ENCODE measurements at places on chromosomes 2 and 18.

GRCh38 chr2:12419803-12420202 is 296.9 kb upstream of the TRIB2 start:
- H3K27me3 ChIP-seq, result no peaks in the 10 kb centered on the region
- no peak for DNase-seq
- H3K4me1 ChIP-seq, result no peaks in the 10 kb centered on the region
- no peak overlapping the region for H3K27ac ChIP-seq
- no peaks in the 10 kb centered on the region for H3K36me3 ChIP-seq

- no peaks in the 10 kb centered on the region for H3K4me1 ChIP-seq
- no peaks in the 10 kb centered on the region for H3K27me3 ChIP-seq
- H3K27ac ChIP-seq, result no peak overlapping the region
- no peaks in the 10 kb centered on the region for H3K36me3 ChIP-seq
- H3K4me3 ChIP-seq, result no peak overlapping the region
- DNase-seq, result no peak
Measured at GRCh38 chr18:8153887-8154583, 455.2 kb upstream of the RAB12 start.

GRCh38 chr2:138359532-138359931 is 142.0 kb upstream of the SPOPL start:
- H3K4me3 ChIP-seq, result no peak overlapping the region
- no peaks in the 10 kb centered on the region for H3K27me3 ChIP-seq
- H3K27ac ChIP-seq, result no peak overlapping the region
- no peak for DNase-seq

DNA sequence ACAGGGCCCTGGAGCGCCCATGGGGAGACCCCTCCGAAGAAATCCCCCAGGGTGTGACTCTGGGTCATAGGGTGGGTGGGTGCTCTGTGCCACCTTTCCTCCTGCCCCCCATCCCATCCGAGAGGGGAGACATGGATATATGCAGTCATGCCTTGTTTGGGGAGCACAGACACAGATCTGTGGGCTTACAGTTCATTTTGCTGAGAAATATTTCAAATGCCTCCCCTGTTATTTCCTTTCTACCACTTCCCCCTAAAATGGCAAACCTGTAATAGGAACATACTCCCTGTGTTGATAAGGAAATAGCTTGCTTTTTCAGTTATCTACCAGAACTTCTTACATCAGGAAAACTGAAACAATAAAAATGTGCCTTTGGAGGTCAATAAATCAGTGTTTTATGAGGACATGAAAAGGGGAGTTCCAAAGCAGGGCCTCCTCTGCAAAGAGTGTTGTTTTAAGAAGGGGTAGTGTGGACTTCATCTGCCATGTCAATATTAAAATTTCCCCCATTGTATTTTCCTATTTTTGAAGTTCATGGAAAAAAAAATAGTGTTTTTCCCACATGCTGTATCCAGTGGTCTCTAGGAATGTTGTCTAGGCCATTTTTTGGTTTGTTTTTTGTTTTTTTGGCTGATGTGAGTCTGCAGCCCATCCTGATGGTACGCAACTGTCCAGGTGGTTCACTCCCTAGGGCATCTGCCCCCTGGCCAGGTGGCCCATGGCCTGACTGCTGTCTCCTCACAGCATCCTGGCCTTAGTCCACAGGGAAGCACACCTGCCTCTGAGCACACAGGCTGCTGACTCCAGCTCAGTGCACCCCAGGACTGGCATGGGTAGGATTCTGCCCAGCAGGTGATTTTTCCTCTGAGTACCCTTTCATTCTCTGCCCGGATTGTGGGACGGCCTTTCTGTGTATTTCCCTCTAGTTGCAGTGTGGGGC is 3.7 kb downstream of the TNFRSF11A start:
- H3K27me3 ChIP-seq, result peaks cover 45% of the 10 kb centered on the region
- DNase-seq, result no peak
- peak overlapping the region; percentile 88 for H3K27ac ChIP-seq
- no peak overlapping the region for H3K4me3 ChIP-seq
- H3K4me1 ChIP-seq, result peaks cover 37% of the 10 kb centered on the region

DNA sequence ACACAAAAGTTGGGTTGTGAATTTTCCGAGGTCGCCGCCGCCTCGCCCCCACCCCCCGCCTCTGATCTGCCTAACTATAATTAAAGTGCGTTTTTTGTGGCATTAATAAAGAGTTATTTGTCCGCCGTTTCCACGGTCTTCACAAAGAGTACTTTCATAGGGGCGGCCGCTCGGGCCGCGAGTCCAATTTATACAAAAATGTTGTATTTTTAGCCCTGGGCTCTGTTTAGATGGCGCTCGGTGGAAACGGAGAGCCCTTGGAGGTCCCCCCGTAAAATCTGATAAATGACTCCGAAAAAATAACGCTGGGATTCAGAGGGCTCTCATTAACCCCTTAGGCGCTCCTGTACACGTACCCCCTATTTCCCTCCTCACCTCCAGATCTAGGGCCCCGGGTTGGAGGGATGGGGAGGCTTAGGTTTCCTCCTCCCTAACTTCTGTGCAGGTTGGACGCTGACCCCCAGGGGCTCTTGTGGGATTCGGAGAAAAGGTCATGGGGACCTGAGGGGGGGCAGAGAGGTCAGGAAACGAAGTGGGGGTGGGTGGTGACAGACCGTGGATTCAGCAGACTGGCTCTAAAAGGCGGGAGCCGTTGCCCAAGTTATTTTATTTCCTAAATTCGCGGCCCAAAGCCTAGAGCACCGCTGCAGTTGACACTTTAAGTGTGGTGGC is 1.9 kb downstream of the CYP26B1 start:
- H3K27me3 ChIP-seq, result peaks cover 70% of the 10 kb centered on the region
- peak overlapping the region; percentile 70 for H3K4me3 ChIP-seq
- H3K36me3 ChIP-seq, result no peaks in the 10 kb centered on the region

DNA sequence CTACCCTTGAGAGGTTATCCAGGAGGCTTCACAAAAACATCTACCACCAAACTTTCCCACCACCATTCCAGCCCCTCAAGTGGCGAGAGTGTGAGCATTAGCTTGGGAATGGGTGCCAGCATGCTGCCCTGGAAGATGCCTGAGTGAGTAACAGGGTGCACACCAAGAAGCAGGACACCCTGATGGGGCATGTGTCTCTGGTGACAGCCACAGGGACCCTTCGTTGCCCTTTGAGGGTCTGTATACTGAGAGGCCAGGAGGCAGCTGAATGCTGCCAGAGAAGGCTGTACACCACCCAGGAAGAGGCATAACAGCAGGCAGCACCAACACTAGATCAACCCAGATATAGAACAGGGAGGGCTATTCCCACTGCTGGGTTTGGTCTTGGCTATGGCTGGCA is 233.6 kb upstream of the THSD7B start:
- no peaks in the 10 kb centered on the region for H3K4me1 ChIP-seq
- no peak overlapping the region for H3K27ac ChIP-seq
- no peak for DNase-seq
- no peaks in the 10 kb centered on the region for H3K27me3 ChIP-seq

- peak within 1 kb of the TSS; percentile 56 for H3K4me3 ChIP-seq
- H3K27me3 ChIP-seq, result no peaks in the 10 kb centered on the region
- peaks cover 6% of the 10 kb centered on the region for H3K4me1 ChIP-seq
- H3K27ac ChIP-seq, result peak within 1 kb of the TSS; percentile 23
Measured at GRCh38 chr2:15939854-15940660, at the start of gene MYCN. Gene MYCN, plus strand, starts transcription at chr2:15940550. Its CDS starts 1,515 bp downstream, at chr2:15942065.

DNA sequence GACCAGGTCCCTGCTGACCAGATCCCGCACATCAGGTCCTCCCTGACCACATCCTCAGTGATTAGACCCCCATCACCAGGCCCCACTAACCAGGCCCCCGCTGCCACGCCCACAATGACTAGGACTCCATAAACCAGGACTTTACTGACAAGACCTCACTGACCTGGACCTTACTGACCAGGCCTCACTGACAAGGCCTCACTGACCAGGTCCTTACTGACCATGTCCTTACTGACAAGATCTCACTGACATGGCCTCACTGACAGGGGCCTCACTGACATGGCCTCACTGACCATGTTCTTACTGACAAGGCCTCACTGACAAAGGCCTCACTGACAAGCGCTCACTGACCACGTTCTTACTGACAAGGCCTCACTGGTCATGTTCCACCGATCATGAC is 107.9 kb upstream of the TEKT4 start:
- no peak overlapping the region for H3K4me3 ChIP-seq
- H3K27ac ChIP-seq, result no peak overlapping the region
- no peaks in the 10 kb centered on the region for H3K27me3 ChIP-seq
- no peaks in the 10 kb centered on the region for H3K4me1 ChIP-seq

DNA sequence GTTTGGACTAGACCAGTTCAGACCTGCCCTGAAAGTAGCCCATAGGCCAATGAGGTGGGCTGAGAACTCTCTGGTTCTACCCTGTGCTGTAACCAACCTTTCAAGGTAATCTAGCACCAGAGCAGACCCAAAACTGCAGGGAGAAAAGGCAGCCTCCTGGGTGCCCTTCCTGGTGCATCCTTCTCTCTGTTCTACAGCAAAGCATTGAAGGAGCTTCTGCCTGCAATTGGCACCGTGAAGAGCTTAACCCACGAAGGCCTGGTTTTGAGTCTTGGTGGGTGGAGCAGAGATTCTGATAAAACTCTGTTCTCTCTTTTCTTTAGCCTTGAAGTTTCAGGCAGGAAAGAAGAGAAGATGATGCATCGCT is 55.5 kb downstream of the LIPG start:
- no peaks in the 10 kb centered on the region for H3K27me3 ChIP-seq
- DNase-seq, result no peak

DNA sequence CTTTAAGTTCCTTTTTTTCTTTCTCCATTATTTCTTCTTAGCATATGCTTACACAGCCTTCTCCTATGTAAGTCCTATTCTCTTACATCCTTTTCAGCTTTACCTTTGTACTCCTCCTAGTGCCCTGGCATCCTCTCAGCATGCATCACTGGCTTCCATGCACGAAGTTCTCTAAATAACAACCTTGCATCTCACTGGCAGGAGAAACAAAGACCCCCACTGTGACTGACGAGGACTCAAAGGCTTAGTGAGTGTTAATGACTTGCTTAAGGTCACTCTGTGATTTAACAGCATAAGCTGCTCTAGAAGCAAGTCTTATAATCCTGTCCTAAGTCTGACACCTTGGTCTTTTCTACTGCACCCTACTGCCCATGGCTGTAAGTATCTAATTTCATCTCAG is 1236.0 kb upstream of the CELF4 start:
- DNase-seq, result no peak
- H3K36me3 ChIP-seq, result no peaks in the 10 kb centered on the region
- no peak overlapping the region for H3K27ac ChIP-seq
- H3K4me3 ChIP-seq, result no peak overlapping the region
- H3K4me1 ChIP-seq, result no peaks in the 10 kb centered on the region

GRCh38 chr2:7925506-7925905 is 756.4 kb upstream of the ID2 start:
- H3K4me1 ChIP-seq, result no peaks in the 10 kb centered on the region
- H3K27ac ChIP-seq, result no peak overlapping the region
- no peaks in the 10 kb centered on the region for H3K27me3 ChIP-seq
- no peak for DNase-seq
- H3K36me3 ChIP-seq, result no peaks in the 10 kb centered on the region
- H3K4me3 ChIP-seq, result no peak overlapping the region

GRCh38 chr2:2146220-2146619 is 184.9 kb downstream of the MYT1L start:
- H3K27me3 ChIP-seq, result peaks cover 11% of the 10 kb centered on the region
- H3K36me3 ChIP-seq, result no peaks in the 10 kb centered on the region
- H3K4me3 ChIP-seq, result no peak overlapping the region
- no peak for DNase-seq

DNA sequence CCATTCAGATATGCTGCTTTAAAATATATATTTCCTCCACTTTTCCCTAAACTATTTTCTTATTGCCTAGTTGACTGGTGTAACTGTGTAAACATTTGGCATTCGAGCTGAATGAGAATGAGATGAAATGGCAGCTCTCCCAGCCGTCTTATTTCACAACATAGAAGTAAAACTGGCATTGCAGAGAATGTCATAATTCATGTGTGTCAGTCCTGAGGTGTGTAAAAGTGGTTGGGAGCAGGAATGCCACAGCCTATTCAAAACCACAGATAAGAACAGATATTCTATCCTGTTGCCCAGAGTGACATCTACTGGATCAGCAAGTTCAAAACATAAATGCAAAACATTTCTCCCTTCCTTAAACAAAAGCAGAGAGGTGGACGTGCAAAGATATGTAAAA is 565.5 kb upstream of the CHAC2 start:
- H3K4me3 ChIP-seq, result no peak overlapping the region
- peak; percentile 76 for DNase-seq
- no peaks in the 10 kb centered on the region for H3K4me1 ChIP-seq
- H3K27me3 ChIP-seq, result no peaks in the 10 kb centered on the region

- no peaks in the 10 kb centered on the region for H3K27me3 ChIP-seq
- H3K36me3 ChIP-seq, result no peaks in the 10 kb centered on the region
- no peak for DNase-seq
- H3K27ac ChIP-seq, result no peak overlapping the region
Measured at GRCh38 chr2:119216994-119217393, 6.6 kb upstream of the STEAP3 start.

GRCh38 chr2:158481116-158481515 is 24.4 kb downstream of the PKP4 start:
- no peaks in the 10 kb centered on the region for H3K27me3 ChIP-seq
- H3K27ac ChIP-seq, result no peak overlapping the region
- peaks cover 5% of the 10 kb centered on the region for H3K4me1 ChIP-seq
- DNase-seq, result no peak

DNA sequence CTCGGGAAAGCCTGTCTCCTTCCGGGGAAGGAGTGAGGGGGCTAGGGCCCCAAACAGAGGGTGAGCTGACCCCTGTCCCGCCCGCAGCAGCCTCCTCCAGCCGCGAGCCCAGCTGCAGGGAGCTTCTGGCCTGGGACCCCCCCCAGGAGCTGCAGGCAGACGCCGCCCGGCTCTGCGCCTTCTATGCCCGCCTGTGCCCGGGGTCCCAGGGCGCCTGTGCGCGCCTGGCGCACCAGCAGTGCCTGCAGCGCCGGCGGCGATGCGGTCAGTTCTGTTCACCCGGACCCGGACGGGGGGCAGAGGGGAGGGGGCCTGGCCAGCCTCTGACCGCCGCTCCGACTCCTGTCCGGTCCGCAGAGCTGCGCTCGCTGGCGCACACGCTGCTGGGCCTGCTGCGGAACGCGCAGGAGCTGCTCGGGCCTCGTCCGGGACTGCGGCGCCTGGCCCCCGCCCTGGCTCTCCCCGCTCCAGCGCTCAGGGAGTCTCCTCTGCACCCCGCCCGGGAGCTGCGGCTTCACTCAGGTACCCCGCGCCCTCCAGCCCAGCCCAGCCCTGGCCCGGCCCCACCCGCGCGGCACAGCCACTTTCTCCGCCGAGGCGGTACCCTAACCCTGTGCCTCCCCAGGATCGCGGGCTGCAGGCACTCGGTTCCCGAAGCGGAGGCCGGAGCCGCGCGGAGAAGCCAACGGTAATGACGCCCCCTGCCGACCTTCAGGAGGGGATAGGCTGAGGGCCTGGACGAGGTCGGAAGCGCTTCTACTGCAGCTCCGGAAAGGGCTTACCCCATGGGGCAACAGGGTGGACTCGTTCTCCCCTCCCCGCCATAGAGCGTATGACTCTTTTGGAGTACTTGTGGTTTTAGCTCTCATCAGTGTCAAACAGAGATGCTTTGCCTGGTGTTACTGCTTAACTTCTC is 2.0 kb upstream of the CHRND start:
- H3K27me3 ChIP-seq, result peaks cover 40% of the 10 kb centered on the region
- H3K4me1 ChIP-seq, result peaks cover 10% of the 10 kb centered on the region
- no peak overlapping the region for H3K27ac ChIP-seq
- H3K4me3 ChIP-seq, result peak overlapping the region; percentile 20
- peak; percentile 71 for DNase-seq
- no peaks in the 10 kb centered on the region for H3K36me3 ChIP-seq

- H3K4me1 ChIP-seq, result peaks cover 6% of the 10 kb centered on the region
- peak; percentile 71 for DNase-seq
- no peaks in the 10 kb centered on the region for H3K36me3 ChIP-seq
- peaks cover 5% of the 10 kb centered on the region for H3K27me3 ChIP-seq
- H3K4me3 ChIP-seq, result peak overlapping the region; percentile 88
Measured at GRCh38 chr2:100818606-100819369, 1.2 kb upstream of the NPAS2 start.
